BJ (cell line): ENCODE measurements at places on chromosomes 7 and 10.
A peak's percentile ranks its signal among the peaks of the same experiment; 100 is the strongest.

- peak; percentile 3 for DNase-seq
These were observed 15.8 kb downstream of the ASZ1 start for GRCh38 chr7:117411539-117411938.

DNA sequence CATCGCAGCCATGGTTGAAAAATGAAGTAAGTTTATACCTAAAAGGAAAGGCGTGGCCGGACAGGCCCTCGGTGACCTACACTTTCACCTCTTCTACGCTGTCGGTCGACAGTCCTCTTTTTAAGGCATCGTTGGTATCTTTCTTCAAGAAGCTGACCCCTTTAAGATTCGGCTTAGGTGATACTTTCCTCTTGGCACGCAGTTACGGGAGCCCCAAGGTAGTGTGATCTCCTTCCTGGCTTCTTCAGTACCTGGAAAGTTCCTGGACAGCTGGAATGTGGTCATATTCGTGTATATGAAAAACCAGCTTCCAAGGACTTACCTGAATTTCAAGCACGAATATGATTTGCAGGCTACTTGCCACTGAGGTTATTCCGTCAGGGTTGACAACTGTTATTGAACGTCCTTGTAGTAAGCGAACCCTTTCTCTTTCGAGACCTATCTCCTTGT, 885 bp upstream of the SYPL1 start:
- DNase-seq = no peak

DNA sequence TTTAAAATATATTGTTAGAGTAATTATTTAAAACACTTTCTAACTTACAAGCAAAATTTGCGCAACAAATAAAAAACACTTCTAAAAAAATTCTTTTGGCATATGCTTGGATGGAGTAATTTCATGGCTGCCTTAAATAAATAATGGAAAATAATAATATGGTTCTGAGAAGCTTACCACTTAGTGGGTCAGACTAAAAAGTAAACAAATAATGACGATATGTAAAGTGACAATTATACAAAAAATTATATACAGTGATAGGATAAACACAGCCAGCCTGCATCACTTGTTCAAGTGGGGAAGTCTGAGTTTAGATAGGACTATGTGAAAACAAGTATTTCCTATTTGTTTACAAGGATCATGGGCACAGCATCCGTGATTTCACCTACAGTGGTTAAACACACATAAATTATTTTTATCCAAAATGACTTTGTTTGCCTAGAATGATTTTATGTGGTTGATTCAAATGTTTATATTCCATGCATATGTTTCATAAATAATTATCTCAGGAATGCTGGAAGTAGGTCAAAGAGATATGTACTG, 141.7 kb upstream of the SEMA3D start:
- DNase-seq = no peak

- no peak for DNase-seq
These were observed 31.2 kb downstream of the BAIAP2L1 start for GRCh38 chr7:98369726-98370125.

GRCh38 chr7:49324040-49324439, 399.7 kb downstream of the CDC14C start:
- DNase-seq = no peak

DNA sequence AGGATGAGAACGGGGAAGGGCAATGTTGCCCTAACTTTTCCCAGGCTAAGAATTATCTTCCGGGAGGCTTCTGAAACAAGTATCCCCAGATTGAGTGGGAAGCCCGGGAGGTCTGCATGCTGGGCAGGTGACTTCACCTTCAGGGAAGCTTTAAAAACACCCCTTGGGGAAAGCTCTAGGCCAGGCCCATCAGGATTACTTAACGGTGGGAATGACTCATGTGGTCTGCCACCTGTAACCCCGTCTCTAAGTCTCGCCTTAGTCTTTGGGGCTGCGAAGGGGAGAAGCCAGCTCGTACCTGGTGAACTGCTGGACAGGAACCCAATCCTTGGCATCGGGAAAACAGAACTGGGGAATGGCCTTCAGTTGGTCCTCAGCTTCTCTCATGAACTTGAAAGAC, 80.1 kb upstream of the MKRN1 start:
- no peak for DNase-seq

DNA sequence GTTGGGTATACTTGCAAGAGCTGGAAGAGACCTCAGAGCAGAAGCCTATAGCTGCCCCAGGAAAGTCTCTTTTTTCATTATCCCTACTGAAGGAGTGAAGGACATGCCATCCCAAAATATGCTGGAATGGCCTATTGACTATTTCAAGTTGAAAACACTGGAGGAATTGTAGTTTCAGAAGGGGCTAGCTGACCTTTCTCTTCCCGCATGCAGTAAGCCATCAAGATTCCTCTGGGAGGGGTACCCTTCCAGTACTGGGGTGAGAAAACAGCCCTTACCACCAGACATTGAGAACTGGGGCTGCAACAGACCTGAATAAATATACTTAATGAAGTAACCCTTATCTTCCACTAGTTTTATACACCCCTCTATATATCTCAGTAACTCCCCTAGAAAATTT, 41.7 kb downstream of the CHCHD3 start:
- no peak for DNase-seq

- DNase-seq = no peak
These were observed 257.2 kb upstream of the CACNA2D1 start for GRCh38 chr7:82700741-82701140.

DNA sequence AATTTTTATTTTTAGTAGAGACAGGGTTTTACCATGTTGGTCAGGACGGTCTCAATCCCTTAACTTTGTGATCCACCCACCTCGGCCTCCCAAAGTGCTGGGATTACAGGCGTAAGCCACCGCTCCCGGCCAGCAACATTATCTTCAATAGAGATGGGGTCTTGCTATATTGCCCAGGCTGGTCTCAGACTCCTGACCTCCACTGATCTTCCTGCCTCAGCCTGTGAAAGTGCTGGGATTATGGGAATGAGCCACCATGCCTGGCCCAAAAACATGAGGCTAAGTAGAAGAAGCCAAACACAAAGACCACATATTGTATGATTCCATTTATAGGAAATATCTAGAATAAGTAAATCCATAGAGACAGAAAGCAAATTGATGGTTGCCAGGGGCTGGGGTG, 19.1 kb upstream of the CYTH3 start:
- no peak for DNase-seq

- peak; percentile 93 for DNase-seq
These were observed 478.5 kb downstream of the KIF20B start for GRCh38 chr10:90179696-90180407.

GRCh38 chr10:15136129-15137035, 32.1 kb downstream of the NMT2 start:
- no peak for DNase-seq

DNA sequence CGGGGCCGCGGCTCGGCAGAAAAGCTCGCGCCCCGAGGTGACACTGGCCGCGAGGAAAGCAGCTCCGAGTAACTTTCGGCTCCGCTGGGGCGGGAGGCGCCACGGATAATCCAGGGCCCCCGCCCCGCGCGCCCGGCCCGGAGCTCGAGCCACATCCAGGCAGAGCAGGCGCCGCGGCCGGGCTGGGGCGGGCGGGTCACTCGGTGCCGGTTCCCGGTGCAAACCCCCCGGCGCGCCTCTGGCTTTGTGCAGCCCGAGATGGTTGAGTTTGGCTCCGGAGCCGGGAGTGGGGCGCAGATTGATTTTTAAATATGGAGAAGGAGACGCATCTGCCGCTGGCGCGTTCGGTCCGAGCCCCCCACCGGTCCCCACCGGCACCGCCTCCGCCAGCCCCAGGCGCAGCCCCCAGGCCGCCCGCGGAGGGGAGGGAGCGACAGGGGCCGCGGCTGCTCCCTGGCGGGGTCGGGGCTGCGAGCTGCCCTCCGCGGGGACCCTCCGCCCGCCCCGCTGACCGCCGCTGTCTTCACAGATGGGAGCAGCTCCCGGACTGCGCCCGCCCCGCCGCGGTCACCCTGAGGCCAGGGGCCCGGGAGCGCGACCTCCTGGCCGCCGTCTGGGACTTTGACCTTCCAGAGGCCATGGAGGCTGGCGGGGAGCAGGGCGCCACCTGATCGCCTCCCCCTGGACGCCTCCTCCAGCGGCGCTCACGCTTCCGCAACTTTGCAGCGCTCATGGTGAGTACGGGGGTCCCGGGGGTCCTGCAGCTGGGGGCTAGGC, 643 bp downstream of the ADGRA1 start:
- DNase-seq = no peak

DNA sequence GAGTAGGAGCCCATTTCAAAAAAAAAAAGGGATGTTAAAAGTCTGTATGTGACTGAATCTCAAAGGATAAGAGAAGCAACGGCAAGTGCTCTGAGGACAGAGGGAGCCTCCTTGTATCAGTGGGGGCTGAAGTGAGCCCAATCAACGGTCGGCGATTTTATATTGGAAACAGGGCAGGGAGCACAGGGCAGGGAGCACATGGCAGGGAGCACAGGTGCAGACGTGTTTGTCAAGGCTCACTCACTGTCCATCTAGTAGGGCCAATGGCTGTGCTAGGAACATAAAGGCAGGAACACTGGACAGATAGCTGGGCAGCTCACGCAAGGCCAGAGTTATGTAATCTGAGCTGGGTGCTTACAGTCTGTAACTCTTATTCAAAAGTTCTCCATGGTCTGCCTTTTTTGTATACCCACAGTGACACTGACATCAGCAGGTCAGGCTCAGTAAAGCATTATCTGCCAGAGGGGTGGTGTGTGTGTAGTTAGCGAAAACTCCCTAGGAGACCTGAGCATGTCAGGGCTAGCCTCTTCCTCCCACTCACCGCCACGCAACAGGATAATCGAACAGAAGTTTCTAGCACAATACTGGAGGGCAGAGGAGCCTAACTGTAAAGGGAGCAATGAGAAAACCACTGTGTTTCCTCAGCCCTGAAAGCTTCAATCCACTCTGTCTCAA, 15.4 kb downstream of the AKR1B1 start:
- DNase-seq = no peak

- no peak for DNase-seq
These were observed 31.4 kb downstream of the LRMDA start for GRCh38 chr10:75462865-75463264.

GRCh38 chr10:5645375-5645774, 21.0 kb downstream of the ASB13 start:
- DNase-seq = no peak

GRCh38 chr10:60732807-60733516, 45.3 kb upstream of the CDK1 start:
- no peak for DNase-seq

- no peak for DNase-seq
These were observed 8.5 kb upstream of the GLCCI1 start for GRCh38 chr7:7959979-7960670.
